ENCODE measurements at places on chromosomes 3 and 15.

DNA sequence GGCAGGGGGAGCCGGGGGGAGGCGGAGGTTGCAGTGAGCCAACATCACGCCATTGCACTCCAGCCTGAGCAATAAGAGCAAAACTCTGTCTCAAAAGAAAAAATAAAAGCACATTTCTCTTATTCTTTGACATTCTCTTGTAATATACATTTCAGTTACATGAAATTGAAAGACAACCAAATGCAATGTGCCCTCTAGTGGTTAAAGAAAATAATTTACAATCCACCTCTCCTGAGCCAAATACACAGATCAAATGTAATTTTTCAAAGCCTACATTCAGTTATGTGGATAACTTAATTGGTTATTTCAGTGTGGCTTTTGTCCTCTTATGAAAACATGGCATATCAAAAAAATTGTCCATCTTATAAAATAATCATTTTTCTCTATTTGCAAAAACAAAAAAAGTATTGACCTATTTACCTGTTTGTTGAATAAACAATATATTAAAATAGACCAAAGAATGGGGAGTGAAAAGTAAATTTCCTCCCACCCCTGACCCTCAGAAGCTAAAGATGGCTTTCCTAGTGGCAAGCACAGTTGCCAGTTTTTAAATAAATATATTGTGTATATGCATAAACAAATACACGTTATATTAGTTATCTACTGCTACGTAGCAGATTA, 14.2 kb upstream of the U2SURP start:
- DNase-seq, result no peak

GRCh38 chr3:111338059-111338698, 203.8 kb upstream of the CD96 start:
- peak; percentile 50 for DNase-seq

- no peak for DNase-seq
Measured at GRCh38 chr15:43168192-43169107, 16.8 kb upstream of the CCNDBP1 start.

DNA sequence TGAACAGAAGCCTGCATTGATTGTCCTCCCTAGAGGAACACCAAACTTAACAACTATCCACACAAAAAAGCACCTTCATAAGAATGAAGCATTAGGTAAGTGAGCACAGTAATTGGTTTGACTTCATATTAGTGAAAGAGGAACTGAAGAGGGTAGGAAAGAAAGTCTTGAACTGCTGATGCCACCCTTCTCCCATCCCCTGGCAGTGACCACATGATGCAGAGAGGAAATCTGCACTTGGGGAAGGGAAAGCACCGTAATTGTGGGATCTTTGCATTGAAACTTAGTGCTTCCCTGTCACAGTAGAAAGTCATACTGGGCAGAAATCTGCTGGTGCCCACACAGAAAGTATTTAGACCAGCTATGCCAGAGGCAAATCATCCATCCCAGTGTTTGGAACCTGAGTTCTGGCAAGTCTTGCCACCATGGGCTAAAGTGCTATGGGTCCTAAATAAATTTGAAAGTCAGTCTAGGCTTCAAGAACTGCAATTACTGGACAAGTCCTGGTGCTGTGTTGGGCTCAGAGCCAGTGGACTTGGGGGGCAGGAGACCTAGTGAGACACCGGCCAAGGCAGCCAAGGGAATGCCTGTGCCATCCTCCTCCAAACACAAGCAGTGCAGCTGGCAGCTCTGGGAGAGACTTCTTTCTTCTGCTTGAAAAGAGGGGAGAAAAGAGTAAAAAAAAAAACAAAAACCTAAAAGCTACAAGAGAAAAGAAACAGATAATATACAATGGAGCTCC, 63.6 kb downstream of the SLC15A2 start:
- DNase-seq, result no peak

DNA sequence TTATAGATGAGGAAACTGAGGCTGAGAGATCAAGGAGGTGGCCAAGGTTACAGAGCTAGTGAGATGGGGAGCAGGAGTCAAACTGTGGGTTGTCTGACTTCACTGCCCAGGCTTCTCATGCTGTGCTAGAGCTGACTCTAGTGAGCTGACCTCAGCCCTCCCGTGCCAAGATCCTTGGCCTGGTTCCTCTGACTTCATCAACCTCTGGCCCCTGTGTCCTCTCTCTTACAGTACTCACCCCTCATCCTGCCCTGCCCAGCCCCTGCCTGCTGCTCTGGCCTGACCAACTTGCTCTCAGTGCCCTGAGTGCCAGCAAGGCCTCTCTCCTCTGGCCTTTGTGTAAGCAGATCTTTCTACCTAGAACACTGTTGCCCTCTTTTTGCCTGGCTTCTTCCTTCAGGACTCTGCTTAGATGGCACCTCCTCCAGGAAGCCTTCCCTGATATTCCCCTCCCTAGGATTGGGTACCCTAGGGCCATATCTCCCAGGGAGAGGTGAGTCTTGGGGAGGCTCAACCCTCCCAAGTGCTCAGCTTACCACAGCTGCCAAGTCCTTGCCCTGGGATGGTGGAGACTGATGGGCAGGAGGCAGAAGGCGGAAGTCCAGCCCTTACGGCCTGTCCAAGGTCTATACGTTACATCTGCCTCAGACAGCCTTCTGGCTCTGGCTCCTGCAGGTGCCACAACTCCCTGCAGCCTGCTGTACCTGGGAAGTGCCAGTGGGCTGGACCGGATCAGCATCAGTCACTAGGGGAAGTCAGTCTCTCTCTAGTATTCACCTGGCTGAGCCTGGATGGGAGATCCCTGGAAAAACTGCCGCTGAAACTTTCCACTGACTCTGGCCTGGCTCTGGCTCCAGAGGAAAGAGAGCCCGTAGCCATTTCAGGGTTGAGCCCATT, 36.3 kb upstream of the FAM107A start:
- DNase-seq, result no peak

DNA sequence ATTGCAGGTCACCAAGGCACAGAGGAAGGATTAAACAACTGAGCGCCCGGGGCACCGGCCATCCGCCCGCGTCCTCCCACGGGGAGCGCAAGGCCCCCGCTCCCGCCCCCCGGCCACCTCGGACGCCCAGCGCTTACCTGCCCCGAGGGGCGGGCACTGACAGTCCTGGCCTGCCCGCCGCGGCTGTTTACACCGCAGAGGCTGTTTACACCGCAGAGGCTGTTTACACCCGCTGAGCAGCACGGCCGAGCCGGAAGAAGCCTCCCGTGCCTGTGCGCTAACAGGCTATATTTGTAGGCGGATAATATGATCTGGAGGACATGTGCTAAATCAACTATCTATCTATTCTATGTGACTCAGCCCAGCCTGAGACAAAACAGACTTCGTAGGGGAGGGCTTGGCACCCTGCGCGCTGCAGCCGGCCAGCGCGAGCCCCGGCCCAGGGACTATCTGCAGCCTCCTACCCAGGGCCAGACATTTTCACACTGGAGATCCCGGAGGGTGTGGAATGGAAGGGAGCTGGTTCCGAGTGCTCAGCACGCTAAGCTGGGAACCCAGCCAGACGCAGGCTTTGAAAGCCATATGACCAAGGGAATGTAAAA, at the start of gene LRRC2:
TSS of gene LRRC2 (minus strand) at position 263 of the 602 bp plus-strand sequence. CDS start 14,711 bp downstream, outside the sequence.
- DNase-seq, result peak; percentile 31

DNA sequence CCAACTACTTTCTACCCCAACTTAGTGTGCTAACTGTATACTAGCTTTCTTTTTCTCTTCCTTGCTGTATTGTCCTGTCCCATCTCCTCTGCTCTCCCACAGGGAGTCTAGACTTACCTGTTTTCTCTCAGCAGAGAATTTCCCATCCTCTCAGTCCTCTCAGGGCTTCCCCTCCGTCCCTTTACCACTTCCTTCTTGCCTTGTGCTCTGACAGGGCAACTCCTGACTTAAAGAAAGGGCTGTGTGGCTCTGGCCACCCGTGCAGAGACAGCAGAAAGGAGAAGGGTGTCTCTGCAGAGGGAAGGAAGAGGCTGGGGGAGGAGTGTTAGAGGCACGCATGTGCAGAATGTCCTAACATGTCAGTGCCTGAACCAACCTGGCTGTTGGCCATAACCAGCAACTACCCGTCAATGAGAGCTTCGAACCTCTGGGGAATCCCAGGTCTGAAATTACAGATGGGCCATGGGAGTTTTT, at the start of gene GCSAM:
TSS of gene GCSAM (minus strand) at position 274 of the 474 bp plus-strand sequence. CDS start at position 146, 128 bp downstream.
- DNase-seq, result peak; percentile 86

Measured in activated CD4-positive, alpha-beta memory T cell treated with anti-CD3 and anti-CD28 coated beads for 36 hours (primary cell).